Stimulated activated CD8-positive, alpha-beta memory T cell treated with anti-CD3 and anti-CD28 coated beads, Interleukin-4, amount 100 ng/mL, for 1 hour (primary cell): ENCODE measurements at places on chromosomes 12 and 14.

DNA sequence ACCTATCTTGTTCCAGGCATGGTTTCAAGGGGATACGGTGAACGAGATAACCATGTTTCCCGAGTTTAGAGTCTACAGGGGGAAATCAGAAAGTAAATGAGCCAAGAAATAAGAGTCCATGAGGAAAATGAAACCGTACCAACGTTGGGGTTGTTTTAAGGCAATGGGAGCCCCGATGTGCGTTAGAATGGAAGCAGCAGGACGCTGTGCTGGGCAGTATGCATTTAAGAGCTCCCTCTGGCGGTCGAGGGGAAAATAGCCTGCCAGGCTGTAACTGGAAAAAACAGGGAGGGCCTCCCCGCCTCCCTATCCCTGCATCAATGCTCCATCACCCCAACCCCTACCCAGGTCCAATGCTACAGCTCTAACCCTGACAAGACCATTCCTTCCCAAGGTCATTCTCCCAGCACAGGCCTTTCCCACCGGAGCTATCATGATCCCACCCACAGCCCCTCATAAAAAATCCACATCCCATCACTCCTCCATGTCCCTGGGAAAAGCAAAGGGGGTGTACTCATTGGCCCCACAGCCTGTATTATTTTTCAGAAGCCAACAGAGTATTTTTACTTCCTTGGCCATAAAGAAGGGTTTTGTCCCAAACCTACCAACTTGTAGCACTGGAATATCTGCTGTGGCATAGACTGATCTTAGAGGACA, 226.3 kb upstream of the NOS1 start:
- DNase-seq, result no peak

DNA sequence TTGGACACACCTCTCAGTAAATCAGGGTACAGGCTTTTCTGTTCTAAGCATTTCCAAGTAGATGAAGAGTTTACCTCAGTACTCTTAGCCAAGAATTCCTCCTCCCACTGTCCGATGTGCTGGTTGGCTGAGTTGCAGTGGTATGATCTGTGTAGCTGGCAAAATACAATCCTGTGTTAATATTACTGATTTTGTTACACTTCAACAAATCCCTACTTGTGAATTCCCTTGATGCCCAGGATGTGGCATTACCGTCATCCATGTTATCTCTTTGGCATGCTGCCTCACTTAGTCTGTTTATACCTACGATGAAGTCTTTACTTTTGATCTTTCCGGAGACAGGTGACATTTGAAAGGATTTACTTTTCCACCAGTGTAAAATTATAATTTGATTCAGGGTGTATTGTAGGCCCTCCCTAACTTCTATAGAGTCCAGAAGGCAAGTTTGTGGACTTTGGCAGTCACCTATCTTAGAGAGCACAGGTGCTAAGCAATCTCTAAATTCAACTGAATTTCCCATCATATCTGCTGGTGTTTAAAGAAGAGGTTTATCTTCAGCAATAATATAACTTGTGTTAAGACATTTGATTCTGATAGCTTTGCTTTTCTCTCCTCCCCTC, 10.1 kb downstream of the CCDC196 start:
- DNase-seq, result no peak

DNA sequence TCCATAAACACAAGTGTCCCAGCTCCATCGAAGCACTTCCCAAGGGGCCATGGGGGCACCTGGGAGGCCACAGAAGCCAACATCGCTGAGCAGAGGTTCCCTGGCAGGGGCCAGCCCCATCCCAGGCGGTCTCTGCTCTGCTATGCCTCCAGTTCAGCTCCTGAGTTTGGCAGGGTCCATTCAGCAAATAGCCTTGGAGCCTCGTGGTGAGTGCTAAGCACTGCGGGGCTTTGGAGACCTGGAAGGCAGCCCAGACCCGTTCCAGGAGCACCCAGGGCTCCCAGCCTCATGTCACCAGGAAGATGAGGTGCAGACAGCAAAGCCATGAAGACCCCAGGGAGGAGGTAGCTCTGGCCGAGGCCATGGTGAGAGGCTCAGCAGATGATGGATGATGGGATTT, 109.5 kb downstream of the LGMN start:
- no peak for DNase-seq

GRCh38 chr12:56449622-56449984, 377 bp upstream of the TIMELESS start:
- no peak for DNase-seq

- no peak for DNase-seq
Observed at GRCh38 chr12:51005671-51006070, 20.5 kb downstream of the SLC11A2 start.

- no peak for DNase-seq
Observed at GRCh38 chr14:30861200-30861599, 13.2 kb upstream of the COCH start.

GRCh38 chr14:103581954-103582703, 19.4 kb downstream of the COA8 start:
- no peak for DNase-seq

DNA sequence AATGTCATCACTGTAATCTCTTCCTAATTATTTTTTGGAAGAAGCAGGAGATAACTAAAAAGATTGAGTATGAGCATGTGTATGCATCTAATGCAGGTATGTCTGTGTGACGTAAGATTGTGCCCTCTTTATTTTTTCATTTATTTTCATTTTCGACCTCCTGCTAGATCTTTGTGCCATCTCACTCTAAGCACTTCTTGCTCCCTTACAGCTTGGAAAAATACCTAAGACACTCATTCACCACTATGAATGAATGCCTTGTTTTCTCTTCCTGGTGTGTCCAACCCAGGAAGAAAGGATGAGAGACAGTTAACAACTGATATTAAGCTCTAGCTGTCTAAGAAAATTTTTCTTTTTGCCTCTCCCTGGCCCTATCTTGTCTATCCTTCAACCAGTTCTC, 76.8 kb upstream of the CISTR start:
- DNase-seq, result no peak

DNA sequence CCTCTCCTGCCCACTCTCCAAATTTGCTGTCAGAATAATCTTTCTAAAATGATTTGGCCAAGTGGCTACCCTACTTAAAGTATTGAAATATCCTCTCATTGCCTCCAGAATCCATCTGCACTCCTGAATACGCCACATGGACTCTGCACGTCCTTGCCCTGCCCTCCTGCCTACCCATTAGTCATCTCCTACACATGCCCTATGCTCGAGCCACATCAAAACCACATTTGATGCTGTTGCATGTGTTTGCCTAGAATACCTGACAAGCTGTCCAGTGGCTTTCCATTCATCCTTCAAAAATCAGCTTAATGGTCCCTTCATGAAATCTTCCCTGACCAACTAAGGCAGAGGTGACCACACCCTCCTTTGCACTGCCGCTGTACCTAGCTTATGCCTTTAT, 17.0 kb downstream of the VCPKMT start:
- no peak for DNase-seq

DNA sequence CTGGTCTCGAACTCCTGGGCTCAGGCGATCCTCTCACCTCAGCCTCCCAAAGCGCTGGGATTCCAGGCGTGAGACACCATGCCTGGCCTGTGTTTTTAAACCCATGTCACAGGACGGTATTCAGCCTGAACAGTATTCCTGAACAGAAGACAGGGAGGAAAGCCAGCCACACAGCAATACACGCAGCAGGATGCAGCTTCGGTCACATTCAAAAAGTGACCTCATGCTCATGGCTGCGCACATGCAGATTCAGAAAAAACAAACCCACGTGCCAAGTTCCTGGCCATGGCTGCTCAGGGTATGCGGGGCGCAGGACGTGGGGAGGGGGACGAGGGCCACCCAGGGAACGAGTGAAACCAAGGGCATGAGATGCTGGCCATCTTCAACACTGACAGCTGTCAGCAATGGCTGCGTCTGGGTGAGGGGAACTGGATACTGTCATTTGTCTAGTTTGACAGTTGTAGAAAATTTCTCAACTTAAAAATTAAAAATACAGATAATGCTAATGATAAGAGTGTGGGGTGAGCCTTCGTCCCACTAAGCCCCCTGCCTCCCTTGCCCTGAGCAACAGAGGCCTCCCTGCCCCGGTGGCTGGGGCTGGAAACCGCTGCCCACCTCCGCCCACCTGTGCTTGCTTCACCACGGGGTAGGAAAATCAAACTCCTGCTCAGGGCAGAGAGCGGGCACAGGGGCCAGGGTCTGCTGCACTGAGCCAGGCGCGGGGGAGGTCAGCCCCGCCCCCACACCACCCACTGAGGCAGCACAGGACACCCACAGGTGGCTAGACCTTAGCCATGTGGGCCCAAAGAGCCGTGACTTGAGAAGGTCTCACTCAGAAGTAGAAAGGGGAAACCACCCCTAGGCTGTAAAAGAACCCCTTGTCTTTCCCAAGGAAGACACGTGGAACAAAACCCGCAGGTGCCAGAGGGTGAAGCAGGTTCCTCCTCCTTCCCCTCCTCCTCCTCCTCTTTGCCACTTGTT, 84.2 kb downstream of the SCARB1 start:
- no peak for DNase-seq

- DNase-seq, result no peak
Observed at GRCh38 chr12:28583701-28584261, 393.5 kb downstream of the CCDC91 start.

DNA sequence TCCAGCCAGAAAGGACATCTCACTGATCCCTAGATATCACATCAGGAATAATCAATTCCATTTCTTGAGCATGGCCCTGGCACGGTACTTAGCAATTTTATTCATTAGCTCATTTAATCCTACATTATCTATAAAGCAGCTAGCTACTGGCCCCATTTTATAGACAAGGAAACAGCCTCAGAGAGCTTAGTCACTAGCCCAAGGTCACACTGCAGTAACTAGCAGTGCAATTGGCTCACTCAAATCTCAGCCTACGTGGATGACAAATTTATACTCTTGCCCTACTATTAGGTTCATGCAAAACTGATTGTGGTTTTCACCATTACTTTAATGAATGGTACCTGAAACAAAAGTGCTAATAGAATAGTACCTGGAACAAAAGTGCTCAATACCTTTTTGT, 41.7 kb downstream of the NUAK1 start:
- DNase-seq, result no peak

GRCh38 chr14:91149462-91149861, 35.6 kb downstream of the DGLUCY start:
- DNase-seq, result no peak

DNA sequence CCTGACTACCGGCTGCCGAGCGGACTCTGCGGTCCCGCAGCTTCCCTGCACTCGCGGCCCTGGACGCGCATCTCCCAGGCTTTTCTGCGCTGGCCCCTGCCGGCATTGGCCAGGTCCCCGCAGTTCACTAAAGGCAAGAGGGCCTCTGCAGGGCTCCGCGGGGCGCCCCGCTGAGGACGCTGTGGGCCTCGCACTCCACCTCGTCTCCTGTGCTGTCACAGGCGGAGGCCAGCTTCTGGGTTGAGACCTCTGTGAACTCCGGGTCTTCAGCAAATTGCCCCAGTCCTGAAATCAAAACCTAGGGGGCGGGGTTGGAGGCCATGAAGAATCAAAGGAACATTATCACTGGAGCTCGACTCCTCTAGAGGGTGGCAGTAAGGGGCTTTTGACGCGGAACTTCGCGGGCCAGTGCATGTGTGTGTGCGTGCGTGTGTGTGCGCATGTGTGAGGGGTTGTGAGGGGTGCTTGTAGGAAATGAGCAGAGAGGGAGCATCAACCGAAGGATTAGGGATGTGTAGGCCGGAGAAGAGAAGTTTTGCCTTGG, 68.5 kb upstream of the CAPRIN2 start:
- no peak for DNase-seq

GRCh38 chr12:48803675-48804074, 14.6 kb upstream of the CACNB3 start:
- DNase-seq, result no peak

DNA sequence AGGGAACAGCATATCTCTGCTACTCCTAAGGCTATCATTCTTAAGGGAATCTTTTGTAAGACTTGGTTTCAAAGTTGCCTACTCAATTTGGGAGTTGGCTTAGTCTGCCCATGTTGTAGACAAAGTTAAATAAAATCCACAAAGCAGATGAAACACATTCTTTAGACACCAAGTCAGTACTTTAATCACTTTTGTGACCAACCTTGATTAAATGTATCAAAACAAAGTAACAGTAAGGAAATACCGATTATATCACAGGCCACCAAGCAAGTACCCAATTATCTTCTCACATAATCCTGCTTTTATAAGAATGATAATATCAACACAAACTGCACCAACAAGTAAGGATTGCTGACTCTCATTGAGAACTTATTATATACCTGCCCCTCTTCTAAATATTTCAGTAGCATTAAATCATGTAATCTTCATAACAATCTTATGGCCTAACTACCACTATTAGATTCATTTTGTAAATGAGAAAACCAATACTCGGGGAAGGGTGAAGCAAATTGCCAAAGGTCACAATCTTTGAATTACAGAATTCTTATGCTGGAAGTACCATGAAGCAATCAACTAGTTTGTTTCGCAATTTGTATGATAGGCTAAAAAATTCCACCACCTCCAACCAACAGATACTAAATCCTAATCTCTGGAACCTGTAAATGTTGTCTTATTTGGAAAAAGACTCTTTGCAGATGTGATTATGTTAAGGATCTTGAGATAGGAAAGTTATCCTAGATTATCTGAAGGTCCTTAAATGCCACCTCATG, 12.6 kb upstream of the DIO2 start:
- DNase-seq, result no peak

GRCh38 chr14:68458840-68459469, 333.9 kb downstream of the ZFP36L1 start:
- DNase-seq, result no peak

DNA sequence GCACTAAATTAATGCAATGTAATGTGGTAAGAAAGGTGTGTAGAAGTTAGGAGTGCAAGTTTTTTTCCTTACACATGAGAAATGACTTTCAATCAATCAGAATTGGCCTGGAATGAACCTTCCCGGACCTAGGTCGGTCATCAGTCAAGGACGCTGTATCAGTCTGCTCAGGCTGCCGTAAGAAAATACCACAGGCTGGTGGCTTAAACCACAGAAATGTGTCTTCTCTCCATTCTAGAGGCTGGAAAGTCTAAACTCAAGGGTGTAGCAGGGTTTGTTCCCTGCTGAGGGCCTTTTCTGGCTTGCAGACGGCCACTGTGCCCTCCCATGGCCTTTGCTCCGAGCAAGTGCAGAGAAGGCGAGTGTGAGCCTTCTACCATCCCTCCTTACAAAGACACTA, 86.6 kb upstream of the DYNC1H1 start:
- DNase-seq, result no peak

GRCh38 chr12:109596418-109597244, 23.0 kb downstream of the MVK start:
- DNase-seq, result no peak

DNA sequence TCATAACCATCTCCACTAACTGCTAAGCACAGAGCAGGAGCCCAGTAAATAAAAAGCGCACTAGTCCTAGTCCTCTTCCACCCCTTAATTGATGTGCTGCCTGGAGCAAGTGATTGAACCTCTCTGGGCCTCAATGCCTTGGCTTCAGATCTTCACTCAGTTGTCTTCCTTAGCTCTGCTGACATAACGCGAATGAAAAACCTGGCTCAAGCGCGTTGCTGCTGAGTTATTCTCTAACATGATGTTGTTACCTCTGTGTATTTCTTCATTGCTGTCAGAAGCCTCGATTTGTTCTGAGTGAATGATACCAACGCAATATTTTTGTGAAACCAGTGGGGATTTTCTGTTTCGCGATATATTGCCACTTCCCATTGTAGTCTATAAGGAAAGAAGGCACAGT, 185.1 kb upstream of the CCND2 start:
- no peak for DNase-seq

GRCh38 chr12:101697930-101698799, 725 bp downstream of the CHPT1 start:
- DNase-seq, result no peak
